ENCODE measurements at places on chromosomes 7 and 10.

GRCh38 chr7:89332026-89332425, 536.5 kb upstream of the TEX47 start:
- DNase-seq, result no peak

- DNase-seq, result no peak
These were observed 825 bp downstream of the TMEM176A start for GRCh38 chr7:150801242-150801945.

DNA sequence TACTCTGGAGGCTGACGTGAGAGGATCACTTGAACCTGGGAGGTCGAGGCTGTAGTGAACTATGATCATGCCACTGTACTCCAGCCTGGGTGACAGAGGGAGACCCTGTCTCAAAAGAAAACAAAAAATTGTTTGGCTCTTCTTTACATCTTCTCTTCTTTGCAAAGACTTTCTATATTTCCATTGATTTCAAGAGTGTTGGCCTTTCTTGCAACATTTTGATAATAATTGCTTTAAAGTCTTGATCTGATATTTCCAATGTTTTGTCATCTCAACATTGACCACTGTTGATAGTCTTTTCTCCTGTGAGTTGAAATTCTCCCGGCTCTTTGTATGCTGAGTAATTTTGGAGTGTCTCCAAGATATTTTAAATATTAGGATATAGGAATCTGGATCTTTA, 17.8 kb upstream of the CLDN4 start:
- DNase-seq, result no peak

DNA sequence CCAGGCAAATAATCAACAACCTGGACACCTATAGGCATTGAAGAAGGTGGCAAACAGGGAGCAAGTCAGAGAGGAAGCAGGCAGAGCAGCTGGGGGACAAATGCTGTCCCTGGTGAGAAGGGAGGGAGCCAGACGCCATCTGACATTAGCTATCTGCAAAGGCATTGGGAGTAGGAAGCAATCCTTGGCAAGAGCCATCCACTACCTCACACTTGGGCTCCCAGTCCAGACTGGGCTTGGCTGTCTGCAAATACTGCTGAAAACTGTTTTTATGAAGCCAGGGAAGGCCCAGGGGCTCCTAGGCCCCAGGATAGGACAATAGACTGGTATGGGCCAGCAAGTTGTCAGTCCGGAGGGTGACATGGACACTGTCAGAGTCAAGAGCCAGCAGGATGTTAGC, 132.5 kb downstream of the SORBS1 start:
- DNase-seq, result no peak

DNA sequence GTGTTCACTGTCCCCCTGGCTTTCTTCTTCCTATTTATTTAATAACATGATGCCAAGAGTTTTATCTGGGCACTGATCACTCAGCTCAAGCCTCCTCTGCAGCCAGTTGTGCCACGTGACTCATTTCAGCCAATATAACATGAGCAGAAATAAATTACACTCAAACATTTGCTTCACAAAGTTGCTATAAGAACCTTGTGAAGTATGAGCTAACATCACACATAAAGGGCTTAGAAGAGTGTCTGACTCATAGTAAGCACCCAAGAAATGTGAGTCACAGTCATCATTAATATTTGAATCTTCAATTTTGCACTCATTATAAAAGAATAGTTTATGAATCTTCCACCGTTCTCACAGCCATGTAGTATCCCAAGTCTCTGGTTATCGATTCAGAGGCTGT, 414.6 kb upstream of the NPVF start:
- DNase-seq, result no peak

DNA sequence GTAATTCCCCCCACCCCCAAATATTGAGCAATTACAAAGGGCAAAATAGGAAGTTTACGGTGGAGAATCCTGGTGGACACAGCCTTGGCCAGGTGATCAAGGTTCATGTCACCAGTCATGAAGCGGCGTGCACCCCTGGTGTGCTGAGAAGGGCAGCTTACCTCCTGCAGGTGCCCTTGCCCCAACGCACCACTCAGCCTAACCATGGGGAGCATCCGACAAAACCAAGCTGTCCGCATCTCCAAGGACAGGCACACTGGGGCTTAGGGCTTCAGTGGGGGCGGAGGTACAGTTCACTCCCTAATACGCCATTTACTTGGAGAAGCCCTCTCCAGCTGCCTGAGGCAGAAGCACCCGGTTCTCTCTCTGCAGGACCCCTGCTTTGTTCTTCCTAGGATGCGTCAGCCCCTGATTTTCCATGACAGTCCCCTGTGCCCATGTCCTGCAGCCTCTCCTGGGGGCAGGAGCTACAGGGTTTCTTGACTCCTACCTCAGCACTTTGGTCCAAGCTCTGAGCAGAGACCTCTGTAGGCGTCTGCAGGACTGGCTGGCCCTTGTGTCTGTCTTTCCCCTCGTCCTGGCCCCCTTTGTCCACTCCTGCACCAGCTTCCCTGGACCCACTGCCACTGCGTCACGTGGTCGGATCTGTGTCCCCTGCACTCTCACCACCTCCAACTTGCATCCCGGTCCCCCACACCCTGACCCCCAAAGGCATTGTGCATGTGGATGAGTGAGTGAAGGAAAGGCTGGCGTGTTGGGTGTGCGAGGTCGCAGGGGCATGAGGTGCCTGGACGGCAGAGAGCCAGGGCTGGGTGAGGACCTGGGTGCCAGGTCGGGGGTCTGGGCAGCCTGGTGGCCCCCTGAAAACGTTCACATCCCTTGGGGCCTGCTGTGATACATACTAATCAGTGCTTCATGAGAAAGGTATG, 113.7 kb downstream of the LHPP start:
- DNase-seq, result no peak

- DNase-seq, result no peak
These were observed 37.9 kb downstream of the SLC25A28 start for GRCh38 chr10:99582255-99582770.

GRCh38 chr7:50725774-50726173, 56.9 kb downstream of the GRB10 start:
- DNase-seq, result no peak

- no peak for DNase-seq
These were observed 10.7 kb downstream of the NCOA4 start for GRCh38 chr10:46019569-46020343.

GRCh38 chr7:34846976-34847375, 189.0 kb downstream of the NPSR1 start:
- no peak for DNase-seq

- no peak for DNase-seq
These were observed 35.9 kb upstream of the PTPN12 start for GRCh38 chr7:77501192-77501515.

DNA sequence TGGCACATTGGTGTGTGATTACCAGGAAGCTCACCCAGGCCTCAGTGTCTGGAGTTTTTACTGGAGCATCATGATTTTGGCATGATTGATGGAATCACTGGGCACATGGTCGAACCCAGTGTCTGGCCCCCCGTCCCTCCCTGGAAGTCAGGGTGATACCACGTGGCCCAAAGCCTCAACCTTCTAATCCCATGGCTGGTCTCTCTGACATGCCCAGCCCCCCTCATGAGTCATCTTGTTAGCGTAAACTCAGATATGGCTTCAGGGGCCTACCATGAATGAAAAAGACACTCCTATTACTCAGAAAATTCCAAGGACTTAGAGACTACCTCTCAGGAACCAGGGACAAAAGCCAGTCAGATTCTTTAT, 109.3 kb downstream of the GRK5 start:
- no peak for DNase-seq

GRCh38 chr7:43937444-43937843, 11.2 kb downstream of the UBE2D4 start:
- no peak for DNase-seq

DNA sequence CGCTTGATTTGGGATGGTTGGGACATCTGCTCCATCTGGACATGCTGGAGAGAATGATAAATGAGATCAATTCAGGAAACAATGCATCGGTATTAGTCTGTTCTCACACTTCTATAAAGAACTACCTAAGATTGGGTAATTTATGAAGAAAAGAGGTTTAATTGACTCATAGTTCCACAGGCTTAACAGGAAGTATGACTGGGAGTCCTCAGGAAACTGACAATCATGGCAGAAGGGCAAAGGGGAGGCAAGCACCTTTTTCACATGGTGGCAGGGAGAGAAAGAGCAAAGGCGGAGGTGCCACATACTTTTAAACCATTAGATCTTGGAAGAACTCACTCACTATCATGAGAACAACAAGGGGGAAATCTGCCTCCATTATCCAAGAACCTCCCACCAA, 16.8 kb upstream of the TSPAN12 start:
- DNase-seq, result no peak
